Activated CD4-positive, CD25-positive, alpha-beta regulatory T cell treated with anti-CD3 and anti-CD28 coated beads, Interleukin-2, amount 50 U/mL, for 72 hours (primary cell): ENCODE measurements at places on chromosomes 11 and 22.

DNA sequence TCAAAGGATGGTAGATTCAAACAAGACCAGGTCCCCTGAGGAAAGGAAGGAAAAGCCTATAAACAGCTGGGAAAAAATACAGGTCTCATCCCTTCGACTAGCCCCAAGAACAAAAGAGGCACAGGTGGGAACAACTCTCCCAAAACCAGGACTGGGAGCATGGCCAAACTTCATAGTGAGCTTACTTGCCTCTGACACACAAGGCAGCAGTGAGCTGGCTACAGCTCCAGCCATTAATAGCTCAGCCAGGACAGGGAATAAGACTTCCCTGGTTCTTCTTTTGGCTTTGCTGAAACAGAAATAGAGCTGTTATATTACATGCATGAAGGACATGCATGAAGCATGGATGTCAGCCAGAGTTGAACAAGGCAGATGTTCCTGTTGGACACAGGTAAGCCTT is at the start of gene OR10A2:
TSS of gene OR10A2 (plus strand) at position 97 of the 400 bp plus-strand sequence. CDS start 6,698 bp downstream, outside the sequence.
- no peak for DNase-seq

GRCh38 chr11:118605116-118605867 is 2.1 kb upstream of the PHLDB1 start:
- DNase-seq: no peak

GRCh38 chr11:36014898-36015665 is 71.2 kb downstream of the LDLRAD3 start:
- DNase-seq: no peak

DNA sequence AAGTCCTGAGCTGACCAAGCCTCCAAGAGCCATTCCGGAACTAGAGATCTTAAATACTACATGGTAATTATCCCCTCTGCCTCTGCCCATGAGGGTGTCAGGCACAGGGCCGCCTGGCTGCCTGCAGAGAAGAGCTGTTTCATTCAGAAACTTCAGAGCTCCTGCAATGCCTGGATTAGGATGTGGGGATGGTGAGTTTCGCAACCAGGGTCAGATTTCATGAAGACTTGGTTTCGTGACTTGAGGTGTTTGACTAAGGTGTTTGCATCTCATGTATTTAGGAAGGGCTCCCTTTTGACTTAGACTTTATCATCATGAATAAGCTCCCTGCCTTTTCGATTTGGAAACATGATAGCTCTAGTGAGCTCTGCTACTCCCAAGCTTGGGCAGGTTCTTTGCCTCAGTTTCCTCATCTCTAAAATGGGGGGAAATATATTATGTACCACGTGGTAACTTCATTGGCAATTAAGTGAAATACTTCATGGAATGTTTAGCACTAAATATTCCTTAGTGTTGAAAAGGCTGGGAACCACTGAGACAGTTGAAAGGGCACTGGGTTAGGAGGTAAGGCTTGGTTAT is 9.1 kb downstream of the TIMP3 start:
- DNase-seq: no peak

GRCh38 chr22:45291061-45291930 is 6.5 kb downstream of the UPK3A start:
- DNase-seq: no peak

GRCh38 chr22:28829358-28830181 is 29.2 kb upstream of the XBP1 start:
- peak; percentile 75 for DNase-seq

DNA sequence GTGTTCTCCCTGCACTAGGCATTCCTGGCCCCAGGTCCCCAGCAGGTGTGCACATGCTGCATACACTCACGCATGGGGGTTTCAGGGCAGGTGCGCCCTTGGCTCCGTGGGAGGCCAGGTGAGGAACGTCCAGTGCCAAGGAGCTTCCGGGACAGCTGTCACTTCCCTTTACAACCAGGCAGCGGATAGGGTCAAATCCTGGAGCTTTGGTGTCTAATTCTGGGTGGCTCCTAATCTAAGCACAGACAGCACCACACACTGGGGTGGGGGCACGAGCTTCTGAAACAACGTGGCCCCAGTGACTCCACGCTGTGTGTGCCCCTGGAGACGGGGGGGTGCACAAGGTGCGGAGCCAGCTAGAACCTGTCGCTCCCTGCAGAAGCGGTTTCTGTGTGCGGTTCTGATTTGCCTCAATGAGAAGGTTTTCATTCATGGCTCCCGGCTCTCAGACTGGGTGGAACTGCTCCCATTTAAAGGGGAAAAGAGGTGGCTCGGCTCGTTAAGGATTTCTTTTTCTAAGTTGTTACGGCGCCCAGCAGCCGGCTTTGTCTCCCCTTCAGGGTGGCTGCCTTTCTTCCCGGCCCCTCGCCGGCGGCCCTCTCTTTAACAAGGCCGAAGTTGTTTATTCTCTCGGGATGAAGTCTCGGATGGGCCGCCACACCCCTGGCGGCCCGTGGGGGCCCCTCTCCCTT is 5.0 kb downstream of the CCND1 start:
- no peak for DNase-seq

DNA sequence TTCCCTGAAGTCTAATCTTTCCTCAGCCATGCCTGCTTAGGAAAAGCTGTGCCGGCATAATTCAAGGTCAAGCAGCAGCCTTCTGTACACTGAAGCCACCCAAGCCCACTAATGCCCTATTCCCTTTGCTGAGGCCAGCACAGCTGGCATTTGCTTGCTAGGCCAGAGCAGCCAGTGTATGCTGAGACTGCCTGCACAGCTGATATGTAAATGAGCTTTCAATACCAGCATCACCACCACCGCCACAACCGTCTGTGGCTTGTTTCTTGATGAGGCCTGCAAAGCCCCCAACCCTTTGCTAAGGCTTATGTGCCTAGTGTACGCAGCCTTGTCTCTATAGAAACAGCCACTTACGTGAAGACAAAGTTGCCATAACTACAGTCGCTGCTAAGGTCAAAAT is 56.3 kb upstream of the TNRC6B start:
- no peak for DNase-seq
